ENCODE measurements at places on chromosomes 3 and 15.

GRCh38 chr15:100189319-100189718 is 152.5 kb downstream of the ADAMTS17 start:
- DNase-seq, result no peak

DNA sequence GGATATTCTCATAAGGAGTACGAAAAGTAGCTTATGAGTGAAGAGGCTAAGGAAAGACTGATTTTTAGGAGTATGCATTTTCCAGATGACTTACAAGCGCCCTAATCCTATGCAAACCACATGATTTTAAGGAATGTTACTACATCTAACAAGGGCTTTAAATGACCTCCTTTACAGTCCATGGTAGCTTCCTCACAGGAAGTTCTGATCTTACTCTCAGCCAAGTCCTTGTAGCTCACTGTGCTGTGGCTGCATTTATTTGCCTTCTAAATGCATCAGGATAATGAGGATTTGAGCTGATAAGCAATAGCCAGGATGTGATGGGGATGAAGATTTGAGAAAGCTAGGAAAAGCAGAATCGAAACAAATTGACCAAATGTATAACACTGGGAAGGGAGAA is 896.0 kb downstream of the MCTP2 start:
- DNase-seq, result no peak

- DNase-seq, result no peak
Measured at GRCh38 chr3:21073561-21073960, 677.4 kb downstream of the ZNF385D start.

DNA sequence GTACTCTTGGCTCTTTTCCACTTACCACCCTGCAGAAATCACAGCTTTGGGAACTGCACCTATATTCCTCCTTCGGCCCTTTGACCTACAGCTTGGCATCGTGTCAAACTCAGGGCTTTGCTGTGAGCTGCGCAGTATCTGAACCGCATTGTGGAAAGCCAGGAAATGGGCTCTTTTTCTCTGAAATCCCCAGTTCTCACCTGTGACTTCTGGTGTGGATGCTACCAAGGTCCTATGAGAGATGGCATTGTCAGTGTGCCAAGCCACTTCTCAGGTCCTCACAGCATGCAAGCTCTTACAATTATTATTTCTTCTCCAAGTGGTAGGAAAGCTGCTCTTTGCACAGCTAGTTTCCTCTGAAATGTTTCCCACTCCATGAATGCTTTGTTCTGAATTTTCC is 450.6 kb upstream of the TBL1XR1 start:
- DNase-seq, result peak; percentile 13

GRCh38 chr15:82999905-83000671 is 11.4 kb downstream of the C15orf40 start:
- peak; percentile 50 for DNase-seq

- DNase-seq, result no peak
Measured at GRCh38 chr15:28914483-28915023, 28.8 kb downstream of the APBA2 start.

DNA sequence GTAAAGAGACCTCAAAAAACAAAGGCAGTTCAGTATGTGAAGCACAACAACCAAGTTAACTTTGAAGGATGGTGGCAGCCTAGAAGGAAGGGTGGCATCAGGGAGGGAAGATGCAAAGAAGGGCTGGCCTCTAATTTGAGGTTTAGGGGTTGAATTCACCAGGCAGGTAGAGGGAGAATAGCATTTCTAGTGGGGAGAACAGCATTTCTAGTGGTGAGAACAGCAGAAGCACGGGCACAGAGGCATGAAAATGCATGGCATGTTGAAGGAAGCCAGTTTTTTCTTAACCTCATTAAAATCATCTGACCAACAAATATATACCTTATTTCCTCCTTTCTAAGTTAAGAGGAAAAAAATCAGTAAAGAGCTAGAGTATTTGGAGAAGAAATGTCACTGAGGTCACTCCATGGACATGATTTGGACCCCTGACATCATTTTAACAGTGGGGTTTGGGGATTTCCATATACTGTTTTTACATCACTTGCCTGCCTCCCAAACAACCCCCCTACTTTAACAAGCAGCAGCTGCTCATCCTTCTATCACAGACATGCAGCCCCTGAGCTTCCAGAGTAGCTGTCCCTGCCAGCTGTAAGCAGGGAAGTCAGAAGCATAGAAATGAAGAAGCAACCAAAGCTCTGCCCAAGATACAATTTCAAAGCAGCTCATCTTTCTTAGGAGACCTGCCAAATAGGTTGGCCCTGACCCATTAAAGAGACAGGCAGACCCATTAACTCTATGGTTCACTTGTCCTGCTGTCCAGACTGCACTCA is 2.4 kb upstream of the POPDC2 start:
- DNase-seq, result no peak

- no peak for DNase-seq
Measured at GRCh38 chr15:100940767-100941379, 21.7 kb downstream of the LRRK1 start.

DNA sequence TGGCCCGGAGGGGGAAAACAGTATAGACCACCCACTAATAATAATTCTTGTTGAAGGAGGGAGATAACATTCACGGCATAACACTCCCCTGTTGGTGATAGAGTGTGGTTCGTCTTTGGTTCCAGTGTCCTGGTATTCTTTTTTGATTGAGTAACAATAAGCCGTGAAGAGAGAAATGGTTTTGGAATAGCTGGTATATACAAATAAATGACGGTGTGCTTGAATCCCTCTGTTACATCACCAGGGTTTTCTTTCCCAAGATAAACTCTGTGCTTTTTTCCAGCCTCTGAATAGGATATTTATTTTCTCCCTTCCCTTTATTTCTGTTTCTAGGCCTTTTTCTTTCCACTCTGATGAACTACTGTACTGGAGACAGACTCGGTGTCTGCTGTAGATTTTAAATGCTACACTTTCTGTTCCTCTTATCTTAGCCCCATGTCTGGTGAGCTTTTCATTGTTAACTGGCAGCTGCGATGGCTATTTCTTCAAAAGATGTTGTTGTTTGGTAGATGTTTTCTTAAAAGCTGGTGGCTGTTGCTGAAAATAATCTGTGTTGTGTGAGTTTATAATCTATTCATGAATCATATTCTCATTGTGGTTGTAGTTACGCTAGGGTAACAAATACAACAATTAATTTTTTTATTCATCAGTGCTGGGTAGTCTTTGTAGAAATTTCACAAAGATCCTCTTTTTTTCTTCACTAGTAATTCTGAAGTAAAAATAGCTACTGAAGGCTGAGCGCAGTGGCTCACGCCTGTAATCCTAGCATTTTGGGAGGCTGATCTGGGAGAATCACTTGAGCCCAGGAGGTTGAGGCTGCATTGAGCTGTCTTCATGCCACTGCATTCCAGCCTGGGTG is 15.5 kb upstream of the SCAANT1 start:
- no peak for DNase-seq

DNA sequence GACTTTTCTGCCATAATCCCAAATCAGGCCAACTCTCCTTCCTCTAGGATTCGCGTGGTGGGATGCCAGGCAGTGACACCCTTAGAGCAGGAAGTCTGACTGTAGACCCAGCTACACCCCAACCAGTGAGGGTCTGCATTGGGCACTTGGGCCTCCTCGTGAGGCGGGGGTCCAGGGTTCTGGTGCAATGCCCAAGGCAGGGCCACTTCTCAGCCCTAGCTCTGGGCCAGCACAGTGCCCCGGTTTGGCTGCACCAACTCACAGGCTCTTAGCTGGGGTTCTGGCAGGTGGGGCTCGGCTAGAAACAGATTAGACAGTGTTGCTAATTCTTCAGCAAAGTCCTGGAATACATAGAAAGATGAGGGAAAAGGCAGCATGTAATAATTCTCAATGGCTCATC is 12.7 kb downstream of the CDAN1 start:
- DNase-seq, result no peak

DNA sequence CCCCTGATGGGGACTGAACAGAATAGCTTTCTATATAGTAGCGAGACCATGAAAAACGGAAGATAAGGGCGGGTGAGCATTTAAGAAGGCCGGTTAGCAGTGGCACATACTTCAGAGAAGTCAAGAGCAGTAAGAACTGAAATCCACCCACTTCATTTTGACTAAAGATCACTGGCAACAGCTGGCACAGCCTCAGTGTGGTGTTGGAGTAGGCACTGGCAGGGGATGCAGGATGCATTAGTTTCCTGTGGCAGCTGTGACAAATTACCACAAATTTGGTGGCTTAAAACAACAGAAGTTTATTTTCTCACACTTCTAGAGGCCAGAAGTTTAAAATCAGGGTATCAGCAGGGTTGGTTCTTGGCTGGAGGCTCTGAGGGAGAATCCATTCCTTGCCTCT is 176.5 kb downstream of the ADAMTSL3 start:
- DNase-seq, result no peak

DNA sequence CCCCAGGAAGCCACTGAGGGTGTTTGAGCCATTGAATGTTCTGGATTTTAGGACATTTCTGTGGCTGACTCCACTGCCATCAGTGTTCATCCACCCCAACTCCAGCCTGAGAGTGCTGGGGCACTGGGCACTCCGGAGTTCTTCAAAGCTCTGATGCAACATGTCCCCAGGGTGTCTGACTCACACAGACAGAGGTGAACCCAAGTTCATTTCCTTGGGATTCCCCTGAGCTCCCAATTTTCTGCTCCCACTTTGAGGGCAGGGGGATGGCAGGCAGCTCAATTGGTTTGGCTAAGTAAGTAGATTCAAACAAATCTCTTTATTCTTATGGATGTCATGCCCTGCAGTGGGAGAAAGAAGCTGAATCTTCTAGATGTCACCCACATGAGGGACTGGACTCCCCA is 2.2 kb downstream of the STRA6 start:
- DNase-seq, result no peak

- peak; percentile 19 for DNase-seq
Measured at GRCh38 chr3:57755368-57755675, 787 bp upstream of the SLMAP start.

- no peak for DNase-seq
Measured at GRCh38 chr3:38005076-38006020, 14.8 kb downstream of the VILL start.

DNA sequence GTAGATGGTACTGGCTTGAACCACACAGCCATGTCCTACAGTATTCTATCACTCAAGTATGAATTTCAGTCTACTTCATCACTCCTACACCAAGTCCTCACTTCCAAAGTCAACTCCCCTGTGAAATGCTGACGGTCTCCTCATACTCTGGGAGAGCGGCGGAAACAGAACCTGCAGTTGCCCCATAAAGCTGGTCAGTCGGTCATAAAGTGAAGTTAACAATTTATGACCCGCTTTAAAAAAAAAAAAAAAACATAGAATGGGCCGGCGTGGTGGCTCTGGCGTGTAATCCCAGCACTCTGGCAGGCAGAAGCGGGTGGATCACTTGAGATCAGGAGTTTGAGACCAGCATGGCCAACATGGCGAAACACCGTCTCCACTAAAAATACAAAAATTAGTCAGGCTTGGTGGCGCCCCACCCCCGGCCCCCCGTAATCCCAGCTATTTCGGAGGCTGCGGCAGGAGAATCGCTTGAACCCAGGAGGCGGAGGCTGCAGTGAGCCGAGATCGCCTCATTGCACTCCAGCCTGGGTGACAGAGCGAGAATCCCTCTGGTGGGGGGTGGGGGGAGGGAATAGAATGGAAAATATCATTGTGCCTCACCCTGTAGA is 2.1 kb downstream of the TRANK1 start:
- no peak for DNase-seq

DNA sequence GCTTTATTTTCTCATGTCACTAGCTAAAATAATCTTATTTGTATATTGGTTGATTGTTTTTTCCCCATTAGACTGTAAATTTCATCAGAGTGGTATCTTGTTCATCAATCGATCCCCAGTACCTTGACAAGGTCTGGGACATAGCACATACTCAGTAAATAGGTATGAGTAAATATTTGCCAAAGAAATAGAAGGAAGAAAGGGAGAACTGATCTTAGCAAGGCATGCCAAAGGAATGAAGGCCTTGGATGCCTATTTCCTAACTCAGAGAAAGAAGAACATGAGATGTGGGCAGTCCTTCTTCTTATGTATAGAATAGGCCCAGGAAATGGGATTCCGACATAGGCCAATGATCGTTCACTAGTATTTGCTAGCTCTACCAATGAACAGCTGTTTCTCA is 54.7 kb downstream of the ISL2 start:
- no peak for DNase-seq

GRCh38 chr15:39584662-39585388 is 3.9 kb downstream of the THBS1 start:
- DNase-seq, result no peak

- no peak for DNase-seq
Measured at GRCh38 chr3:100994809-100995208, 1.6 kb upstream of the ABI3BP start.

DNA sequence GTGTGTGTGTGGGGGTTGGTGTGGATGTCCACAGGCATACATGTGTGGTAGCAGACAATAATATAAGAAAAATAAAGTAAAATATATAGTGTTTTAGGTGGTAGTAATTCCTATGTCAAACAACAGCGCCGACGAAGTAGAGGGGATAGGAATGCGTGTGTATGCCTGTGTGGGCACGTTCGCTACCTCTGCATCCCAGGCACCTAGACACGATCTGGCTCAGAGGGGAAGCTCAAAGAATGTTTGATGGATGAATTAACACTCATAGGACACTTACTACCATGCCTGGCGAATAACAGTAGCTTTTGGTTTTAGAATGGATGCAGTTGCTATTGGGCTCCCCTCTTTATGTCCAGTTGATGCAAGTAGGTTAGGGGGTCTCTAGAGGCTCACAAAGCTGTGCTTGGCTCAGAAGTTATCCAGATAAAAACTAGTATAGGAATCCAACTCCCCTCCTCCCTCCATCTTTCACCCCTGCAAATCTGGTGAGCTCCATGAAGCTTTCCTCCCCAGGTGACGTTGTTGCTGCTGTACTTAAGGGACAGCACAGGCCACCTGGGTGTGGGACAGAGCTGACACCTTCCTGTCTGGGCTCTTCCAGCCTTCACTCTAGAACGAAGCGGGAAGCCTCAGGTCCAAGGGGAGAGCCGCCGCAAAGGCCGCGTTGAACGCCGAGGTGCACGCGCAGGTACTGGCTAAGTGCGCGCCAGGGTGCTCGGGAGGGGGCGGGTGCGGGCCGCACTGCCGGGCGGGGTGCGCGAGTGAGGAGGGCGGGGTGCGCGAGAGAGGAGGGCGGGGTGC is 192.6 kb upstream of the LYSMD4 start:
- peak; percentile 71 for DNase-seq

- DNase-seq, result no peak
Measured at GRCh38 chr3:10366651-10367101, 45.8 kb upstream of the SEC13 start.

DNA sequence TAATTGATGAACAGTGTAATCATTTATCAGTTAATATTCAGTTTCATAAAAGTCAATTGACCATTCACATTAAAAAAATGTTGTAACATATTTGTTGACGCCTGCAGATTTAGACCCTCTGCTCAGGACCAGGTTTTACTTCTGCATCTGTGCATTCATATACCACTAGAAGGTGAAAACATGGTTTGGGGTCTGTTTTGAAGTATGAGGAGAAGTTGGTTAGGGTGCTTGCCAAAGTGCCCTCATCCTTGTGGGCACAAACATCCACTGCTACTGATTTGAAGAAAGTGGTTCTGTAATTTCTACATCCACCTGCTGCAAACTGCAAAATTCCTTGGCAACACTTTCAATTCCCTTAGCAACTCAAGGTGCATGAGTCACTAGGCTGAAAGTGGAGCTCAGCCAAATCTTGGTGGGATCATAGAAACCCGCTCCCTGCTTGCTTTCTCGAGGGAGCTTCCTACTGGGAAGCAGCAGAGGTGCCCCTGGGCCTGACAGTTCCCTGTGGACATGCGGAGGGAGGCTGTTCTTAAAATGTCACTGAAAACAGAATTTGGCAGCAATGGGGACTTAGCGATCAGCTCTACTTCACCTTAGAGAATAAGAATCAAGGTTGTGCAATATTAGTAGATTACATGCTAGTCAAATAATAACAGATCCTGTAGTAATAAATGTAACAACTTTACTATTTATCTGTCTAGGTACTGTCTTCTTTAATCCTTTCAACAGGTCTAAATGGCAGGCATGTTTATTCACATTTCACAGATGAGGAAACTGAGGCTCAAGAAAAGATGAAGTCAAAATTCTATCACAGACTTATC is 301.0 kb upstream of the TBL1XR1 start:
- DNase-seq, result no peak

Measured in central memory CD4-positive, alpha-beta T cell (primary cell).